ENCODE measurements at places on chromosomes 12 and 14.

- DNase-seq: no peak
Measured at GRCh38 chr12:68595241-68595640, 15.5 kb upstream of the RAP1B start.

DNA sequence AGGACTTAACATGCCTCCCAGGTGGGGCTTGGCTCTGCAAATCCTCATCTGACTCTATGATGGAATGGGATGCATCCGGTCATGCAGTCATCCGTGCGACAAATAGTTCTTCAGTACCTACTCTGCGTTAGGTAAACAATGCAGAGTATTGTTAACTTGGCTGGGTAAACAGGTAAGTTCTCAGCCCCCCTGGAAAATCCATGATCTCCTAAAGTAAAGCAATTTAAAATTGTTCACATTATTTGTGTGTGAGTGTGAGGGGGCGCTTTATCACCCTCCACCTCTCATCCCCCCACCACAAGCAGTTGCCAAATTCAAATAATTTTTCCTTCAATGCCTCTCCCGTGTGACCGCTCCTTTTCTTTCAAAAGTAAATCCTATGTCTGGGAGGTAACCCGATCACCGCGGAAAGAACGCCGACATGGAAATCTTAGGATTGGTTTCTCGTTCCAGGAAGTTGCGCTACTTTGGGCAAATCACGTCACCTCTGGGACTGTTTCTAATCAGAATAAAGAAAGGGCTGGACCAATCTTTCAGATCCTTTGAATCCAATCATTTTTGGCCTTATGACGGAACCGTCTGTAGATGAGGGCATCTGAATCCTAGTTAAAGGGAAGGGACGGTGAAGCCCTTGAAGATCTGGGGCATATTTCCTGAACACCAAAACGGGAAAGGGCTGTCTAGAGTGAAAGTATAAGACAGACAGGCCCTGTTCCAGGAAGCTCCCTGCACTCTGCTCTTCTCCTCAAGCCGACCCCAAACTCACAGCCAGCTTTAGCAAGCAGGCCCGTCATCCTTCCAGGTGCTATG, 44.0 kb upstream of the SINHCAF start:
- no peak for DNase-seq

GRCh38 chr14:31858868-31859267, 218.2 kb upstream of the ARHGAP5 start:
- DNase-seq: no peak

DNA sequence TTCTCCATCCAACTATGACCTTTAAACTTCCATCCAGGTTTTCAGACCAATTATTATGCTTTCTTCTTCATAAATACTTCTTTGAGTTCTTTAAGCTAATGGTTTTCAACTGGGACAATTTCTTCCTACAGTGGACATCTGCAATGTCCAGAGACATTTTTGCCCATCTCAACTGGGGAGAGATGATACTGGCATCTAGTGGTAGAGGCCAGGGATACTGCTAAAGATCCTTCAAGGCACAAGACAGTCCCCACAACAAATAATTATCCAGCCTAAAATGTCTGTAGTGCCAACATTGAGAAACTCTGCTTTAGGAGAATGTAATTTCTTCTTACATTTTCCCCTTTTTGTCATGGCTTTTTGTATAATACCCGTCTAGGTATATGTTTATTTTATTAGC, 10.6 kb downstream of the TRHDE start:
- DNase-seq: no peak

- no peak for DNase-seq
Measured at GRCh38 chr12:75720812-75721641, 209.6 kb upstream of the KRR1 start.

GRCh38 chr14:58870961-58871360, 233.2 kb downstream of the DACT1 start:
- no peak for DNase-seq

GRCh38 chr12:113131556-113131955, 4.0 kb downstream of the RASAL1 start:
- no peak for DNase-seq

DNA sequence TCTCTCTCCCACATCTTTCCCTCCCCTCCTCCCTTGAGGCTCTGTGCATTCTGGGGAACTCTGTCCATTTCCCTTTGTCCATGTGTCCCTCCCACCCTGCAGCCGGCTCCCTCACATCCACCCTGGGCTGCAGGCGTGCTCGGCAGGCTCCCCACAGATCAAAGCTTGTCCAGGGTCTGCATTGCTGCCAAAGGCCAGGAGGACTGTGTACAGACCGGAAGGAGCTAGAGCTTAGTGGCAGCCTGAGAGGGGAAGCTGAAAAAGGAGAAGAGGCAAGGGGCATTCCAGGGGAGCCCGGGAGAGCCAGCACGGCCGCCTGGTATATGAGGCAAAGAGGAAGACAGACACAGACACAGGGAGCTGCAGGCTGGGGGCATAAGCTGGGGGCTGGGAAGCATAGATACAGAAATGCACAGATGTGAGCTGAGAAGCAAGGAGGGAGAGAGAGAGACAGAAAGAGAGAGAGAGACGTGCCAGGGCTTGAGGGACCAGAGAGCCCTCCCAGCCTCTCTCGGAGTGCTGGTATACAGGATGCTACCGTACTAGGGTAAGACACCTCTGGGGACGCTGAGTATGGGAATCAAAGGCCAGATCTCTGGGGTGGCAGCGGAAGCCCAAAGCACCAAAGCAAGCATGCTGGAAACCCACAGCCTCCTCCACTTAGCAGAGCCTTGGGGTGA, 3.3 kb downstream of the CD4 start:
- no peak for DNase-seq

GRCh38 chr12:94566345-94566744, 84.0 kb downstream of the TMCC3 start:
- no peak for DNase-seq

DNA sequence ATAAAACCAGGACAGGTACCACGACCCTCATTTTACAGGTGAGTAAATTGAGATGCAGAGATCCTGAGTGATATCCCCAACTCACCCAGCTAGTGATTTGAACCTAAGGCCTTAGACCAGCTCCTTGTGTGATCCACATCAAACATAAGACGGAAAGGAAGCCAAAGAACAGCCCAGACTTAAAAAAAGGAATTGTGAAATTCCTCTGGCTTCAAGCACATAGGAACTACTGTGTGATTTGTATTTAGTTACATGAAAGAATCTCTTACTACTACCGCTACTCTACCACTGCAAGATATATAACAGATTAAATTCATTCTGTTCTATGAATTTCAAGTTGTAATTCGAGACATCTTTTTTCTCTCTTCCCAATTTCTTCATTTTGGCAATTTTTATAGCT, 10.5 kb downstream of the E2F7 start:
- DNase-seq: no peak

GRCh38 chr14:71050227-71050823, 143.1 kb downstream of the PCNX1 start:
- DNase-seq: no peak

- DNase-seq: no peak
Measured at GRCh38 chr12:10697156-10697555, 23.3 kb upstream of the STYK1 start.

GRCh38 chr14:58914279-58914855, 274.1 kb upstream of the DAAM1 start:
- DNase-seq: no peak

GRCh38 chr14:46245276-46245675, 406.3 kb downstream of the RPL10L start:
- DNase-seq: no peak

DNA sequence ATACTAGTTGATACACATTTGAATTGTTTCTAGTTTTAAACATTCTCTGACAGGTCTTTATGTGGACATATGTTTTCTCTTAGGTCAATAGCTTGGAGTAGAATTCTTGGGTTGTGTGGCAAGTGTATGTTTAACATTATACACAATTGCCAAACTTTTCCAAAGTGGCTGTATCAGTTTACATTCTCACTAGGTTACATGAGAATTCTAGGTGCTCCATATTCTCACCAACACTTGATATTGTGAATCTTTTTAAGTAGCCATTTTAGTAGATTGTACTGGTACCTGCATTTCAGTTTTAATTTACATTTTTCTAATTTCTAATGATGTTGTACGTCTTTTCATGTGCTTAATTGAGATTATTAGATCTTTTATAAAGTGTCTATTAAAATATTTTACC, 28.6 kb downstream of the CCDC91 start:
- no peak for DNase-seq

GRCh38 chr12:4787965-4788364, 67.8 kb downstream of the GALNT8 start:
- no peak for DNase-seq

- no peak for DNase-seq
Measured at GRCh38 chr12:117189725-117190209, 503 bp downstream of the FBXO21 start.

- DNase-seq: no peak
Measured at GRCh38 chr12:57479043-57479375, 657 bp downstream of the ARHGAP9 start.

DNA sequence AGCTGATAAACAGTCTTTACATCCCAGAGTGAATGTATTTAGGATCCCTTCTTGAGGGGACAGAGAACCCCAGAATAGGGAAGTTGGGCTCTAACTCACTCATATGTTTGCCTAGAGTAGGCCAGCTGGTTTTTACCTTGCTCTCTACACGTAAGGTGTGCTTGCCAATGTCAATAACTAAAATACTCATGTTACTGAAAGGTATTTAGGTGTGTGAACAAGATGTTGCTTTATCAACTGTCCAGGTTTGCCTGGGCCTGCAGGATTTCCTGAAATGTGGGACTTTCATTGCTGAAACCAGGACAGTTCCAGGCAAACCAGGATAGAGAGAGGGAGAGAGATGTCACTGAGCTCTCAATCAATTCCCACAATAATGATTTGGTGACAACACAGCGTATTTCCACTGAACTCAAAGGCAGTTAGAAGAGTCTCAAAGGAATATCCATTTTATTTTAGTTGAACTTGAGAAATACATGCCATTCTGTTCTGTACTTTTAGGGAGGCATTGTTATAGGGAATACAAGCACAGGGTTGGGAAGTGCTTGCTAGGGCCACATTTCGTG, 171.7 kb downstream of the NRXN3 start:
- no peak for DNase-seq

GRCh38 chr12:114400925-114401324, 5.0 kb downstream of the TBX5 start:
- DNase-seq: no peak

- no peak for DNase-seq
Measured at GRCh38 chr12:24898185-24898584, 50.7 kb downstream of the BCAT1 start.

GRCh38 chr12:98725476-98726247, 80.6 kb downstream of the APAF1 start:
- DNase-seq: peak; percentile 2

- no peak for DNase-seq
Measured at GRCh38 chr12:3157581-3158323, 80.6 kb downstream of the TSPAN9 start.

GRCh38 chr12:69658203-69658602, 40.9 kb downstream of the BEST3 start:
- no peak for DNase-seq

DNA sequence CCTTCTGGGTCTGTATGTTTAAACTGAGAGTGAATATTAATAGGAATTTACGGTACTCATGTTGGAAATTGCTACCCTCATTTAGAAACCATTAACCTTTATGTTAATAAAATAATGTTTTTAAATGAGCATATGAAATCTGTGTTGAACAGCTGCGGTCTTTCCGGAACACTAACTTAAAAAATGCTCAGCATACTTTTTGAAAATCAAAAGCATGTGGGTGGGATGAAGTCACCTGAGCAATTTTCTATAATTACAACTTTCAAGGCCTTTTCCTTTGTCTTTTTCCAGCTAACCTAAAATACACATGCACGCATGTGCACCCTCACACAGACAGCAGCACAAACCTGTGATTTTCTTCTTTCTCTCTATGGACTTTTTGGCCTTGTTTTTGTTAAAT, 39.8 kb downstream of the BORCS5 start:
- DNase-seq: no peak

GRCh38 chr12:805022-805632, 52.7 kb downstream of the WNK1 start:
- DNase-seq: peak; percentile 68

GRCh38 chr12:31732926-31733548, 4.2 kb upstream of the AMN1 start:
- no peak for DNase-seq

- no peak for DNase-seq
Measured at GRCh38 chr14:99896361-99896760, 103.1 kb downstream of the EML1 start.

- DNase-seq: peak; percentile 72
Measured at GRCh38 chr12:49043856-49044258, 16.7 kb downstream of the KMT2D start.
